ENCODE measurements at places on chromosomes 6 and 20. TPM values are rescaled to one million over a fixed set of nuclear protein-coding genes. Genes with fewer than 3 reads are reported as not detected.
A peak's percentile ranks its signal among the peaks of the same experiment; 100 is the strongest.

- no peak for DNase-seq
These were observed 500.9 kb downstream of the PREX1 start for GRCh38 chr20:48326868-48327267.

- peak; percentile 73 for DNase-seq
These were observed at the start of gene PTGIS for GRCh38 chr20:49567421-49568277. TSS of gene PTGIS (minus strand) at chr20:49568137. CDS start at chr20:49568116, 21 bp downstream.

The USP49 gene
- 2.0 TPM for total RNA-seq

The FOXC1 gene
- 2.7 TPM for total RNA-seq

DNA sequence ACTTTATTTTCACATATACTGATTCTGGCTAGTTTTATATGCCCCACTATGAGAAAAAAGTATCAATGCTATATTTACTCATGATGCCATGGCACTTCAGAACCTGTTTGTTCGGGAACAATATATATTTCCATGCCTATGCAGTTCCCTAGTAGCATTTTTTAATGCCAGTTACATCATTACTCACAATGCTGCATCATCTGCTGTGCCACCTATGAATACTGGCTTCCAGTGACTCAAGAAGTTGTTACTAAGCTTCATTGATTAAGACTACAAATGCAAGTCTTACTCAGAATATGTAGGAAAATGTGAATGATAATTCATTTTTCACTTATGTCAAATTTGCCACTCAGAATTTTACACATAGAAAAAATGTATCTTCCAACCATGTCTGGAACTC lies 97.9 kb downstream of the MAFB start:
- no peak for DNase-seq

GRCh38 chr6:26327450-26328264 lies 37.3 kb upstream of the BTN3A2 start:
- DNase-seq = no peak

- no peak for DNase-seq
These were observed 25.1 kb downstream of the OSBPL2 start for GRCh38 chr20:62263396-62263795.

DNA sequence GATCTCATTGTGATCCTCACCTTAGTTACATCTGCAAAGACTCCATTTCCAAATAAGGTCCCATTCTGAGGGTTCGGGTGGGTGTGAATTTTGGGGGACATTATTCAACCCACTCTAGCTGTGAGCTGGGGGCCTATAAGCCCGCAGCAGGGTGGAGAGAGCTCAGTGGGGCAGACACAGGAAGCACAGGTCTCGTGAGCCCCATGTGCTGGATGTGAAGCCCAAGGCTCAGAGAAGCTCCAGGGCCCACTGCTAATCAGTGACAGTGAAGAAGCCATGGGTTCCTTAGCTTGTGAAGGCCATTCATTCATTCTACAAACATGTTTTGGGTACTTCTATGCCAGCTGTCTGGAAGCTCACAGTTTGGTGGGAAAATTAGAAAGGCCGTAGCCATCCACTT lies 47.5 kb downstream of the CHMP4B start:
- DNase-seq = no peak

DNA sequence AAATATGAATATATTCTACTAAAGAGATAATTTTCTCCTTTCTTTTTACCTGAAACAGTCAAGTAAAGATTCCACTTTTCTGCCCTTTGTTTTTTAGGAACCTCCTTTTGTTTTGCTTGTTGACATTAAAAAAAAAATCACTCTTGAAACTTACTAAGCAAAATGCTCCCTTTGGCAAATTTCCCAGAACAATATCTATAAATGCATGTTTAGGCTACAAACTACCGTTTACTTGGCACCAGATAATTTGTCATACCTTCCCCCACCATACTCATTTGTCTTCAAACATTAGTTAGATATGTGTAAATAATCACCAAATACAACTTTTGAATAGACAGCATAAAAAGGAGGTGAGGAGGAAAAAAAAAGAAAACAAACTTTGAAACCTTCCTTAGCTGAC lies 604.7 kb downstream of the RFPL4B start:
- DNase-seq = no peak

DNA sequence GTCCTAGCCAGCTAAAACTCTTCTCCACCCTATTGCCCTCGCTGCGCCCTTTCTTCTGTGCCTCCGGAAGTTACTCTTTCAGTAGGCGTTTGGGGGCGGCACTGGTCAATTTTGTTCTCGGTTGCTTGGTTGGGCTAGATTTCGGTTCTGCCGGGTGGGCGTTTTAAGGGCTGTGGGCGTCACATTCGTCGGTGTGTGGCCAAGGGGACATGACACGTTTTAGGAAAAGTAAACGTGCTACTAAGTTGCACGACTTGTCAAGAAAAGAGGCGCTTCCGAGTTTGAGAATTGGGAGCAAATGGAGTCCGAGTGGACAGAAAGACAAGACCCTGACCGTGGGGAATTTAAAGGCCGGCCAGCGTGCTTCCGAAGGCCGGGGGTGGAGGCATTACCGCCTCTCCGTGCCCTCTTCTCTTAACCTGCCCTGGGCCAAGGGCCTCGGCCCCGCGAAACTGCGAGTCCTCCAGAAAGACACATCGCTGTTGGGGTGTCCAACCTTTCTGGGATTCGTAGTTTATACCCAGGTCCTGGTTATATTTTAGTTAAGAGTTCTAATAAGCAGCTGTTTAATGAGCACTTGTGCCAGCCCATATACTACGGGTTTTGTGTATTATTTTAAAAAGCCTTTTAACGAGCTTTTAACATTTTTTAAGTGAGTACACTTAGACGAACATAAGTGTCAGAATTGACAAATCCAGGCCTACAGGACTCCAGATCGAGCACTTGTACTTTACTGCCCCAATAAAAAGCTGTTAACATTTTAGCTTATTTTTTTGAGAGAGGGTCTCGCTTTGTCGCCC lies 664 bp upstream of the BAG6 start:
- DNase-seq = peak; percentile 90

DNA sequence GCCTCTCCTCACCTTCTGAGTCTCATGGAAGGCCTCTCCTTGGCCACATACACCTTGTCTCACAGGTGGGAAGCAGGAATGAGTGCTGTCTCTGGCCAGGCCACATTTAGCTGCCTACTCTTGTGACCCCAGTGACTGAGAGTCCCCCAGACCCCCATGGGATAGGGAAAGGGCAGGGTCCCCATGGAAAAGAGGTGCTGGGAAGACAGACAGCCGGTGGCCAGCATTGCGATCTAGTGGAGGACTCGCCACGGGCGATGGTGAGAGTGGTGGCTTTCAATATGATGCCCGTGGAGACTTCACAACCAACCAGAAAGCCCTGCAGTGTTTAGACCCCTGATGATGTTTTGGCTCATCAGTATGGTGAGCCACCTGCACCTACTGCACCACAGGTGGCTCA lies 19.8 kb downstream of the MANBAL start:
- DNase-seq = no peak

- DNase-seq = no peak
These were observed 41.5 kb upstream of the KCNQ5 start for GRCh38 chr6:72580281-72580940.

The JPH2 gene
- total RNA-seq = 197 TPM

- DNase-seq = peak; percentile 62
These were observed 181.6 kb upstream of the RGS17 start for GRCh38 chr6:153312634-153313033.

- no peak for DNase-seq
These were observed 339.6 kb upstream of the CITED2 start for GRCh38 chr6:139713900-139714506.

The NHSL1 gene
- 56.6 TPM for total RNA-seq

DNA sequence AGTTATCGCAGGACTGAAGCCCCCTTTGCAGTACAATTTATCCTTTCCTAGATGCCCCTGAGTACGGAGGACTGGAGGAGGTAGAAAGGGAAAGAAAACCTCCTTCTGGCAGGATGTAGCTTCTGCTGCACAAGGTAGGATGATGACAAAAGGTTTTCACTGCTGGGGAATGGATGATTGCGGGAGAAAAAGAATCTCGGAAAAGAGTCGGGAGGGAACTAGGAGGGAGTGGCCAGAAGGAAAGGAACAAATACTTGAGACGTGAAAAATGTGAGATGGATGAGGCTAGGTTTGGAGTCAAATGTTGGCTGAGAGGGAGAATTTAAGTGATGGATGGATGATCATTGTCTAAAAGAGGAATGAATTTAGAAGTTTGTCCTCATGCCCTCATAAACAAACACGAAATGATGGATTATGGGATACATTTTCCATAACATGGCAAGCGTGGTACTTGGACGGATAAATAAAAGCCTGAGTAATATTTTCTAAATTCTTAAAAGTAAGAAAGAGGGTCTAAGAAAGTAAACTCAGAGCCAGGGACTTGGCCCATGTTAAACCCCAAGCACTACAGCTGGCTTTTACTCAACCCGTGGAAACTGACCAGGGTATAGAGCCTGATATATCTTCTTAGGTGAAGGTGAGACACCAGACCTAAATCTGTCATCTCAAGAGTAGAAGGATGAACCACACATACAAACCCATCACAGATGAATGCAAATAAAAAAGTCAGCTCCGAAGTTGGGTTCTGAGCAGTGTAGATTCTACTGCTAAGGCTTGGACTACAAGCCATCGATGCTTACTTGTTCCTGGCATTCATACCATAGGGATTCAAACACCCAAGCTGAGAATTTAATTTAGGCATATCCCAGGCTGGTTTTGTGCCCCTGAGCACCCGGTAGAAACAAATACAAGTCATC lies 72.4 kb downstream of the HFE start:
- DNase-seq = no peak

- no peak for DNase-seq
These were observed 245.0 kb downstream of the GMPR start for GRCh38 chr6:16483315-16483875.

- DNase-seq = no peak
These were observed 284.0 kb upstream of the DEFB112 start for GRCh38 chr6:50333696-50334095.

- no peak for DNase-seq
These were observed 10.6 kb upstream of the SERINC3 start for GRCh38 chr20:44532259-44532980.

Measured in Right ventricle myocardium inferior (tissue), 1 donor.